Stimulated activated CD4-positive, alpha-beta T cell treated with anti-CD3 and anti-CD28 coated beads, Interleukin-4, amount 100 ng/mL, for 1 hour (primary cell): ENCODE measurements at places on chromosomes 2 and 18.
A peak's percentile ranks its signal among the peaks of the same experiment; 100 is the strongest.

DNA sequence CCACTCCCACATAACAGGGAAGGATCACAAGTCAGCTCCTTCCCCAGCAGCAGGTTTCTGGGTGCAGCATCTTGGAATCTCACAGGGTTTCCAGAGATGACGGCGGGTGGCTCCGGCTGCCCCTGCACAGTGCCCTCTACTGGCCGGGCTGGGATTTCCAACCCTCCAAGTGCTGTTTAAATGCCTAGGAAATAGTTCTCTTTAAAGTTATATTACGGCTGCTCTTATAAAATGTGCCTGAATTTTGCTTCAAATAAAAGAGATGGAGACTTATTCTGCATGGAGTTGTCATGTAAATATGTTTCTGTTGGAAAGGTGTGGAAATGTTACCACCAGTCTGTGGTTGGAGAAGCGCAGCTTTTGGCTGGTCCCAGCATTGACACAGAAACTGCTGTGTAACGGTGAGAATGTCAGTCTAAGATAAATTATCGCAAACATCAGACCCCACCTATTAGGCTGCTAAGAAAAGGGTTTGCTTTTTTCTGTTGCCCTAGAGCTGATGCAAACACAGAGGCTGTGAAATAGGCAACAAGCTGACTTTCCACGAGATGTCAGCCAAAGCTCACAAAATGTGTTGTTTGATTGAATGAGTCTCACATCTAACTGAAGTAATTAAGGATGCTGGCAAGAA is 3.3 kb upstream of the HJURP start:
- DNase-seq: peak; percentile 62

- DNase-seq: no peak
Measured at GRCh38 chr2:120303177-120303576, 42.8 kb upstream of the INHBB start.

GRCh38 chr18:5606951-5607350 is 63.2 kb upstream of the EPB41L3 start:
- no peak for DNase-seq

DNA sequence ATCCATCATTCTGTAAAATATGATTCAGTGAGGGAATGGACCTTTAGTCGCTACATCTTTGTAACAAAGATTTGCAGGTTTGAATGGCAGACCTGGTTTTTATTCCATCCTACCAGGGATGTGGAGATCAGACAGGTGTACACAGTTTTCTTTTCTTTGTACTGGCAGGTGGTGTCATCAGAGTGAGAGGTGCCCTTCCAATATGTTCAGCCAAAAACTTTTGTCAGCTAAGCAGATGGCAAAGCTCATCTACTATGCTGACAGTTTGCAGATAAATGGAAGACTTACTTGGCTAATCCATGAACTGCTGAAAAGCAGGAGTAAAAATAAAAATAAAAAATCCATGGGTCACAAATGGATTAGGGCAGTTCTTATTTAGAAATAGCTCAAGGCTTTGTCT is 185.5 kb upstream of the DOK6 start:
- no peak for DNase-seq

GRCh38 chr18:50027996-50028395 is 167.0 kb downstream of the MYO5B start:
- no peak for DNase-seq

GRCh38 chr2:239109041-239109927 is 261.4 kb downstream of the TWIST2 start:
- no peak for DNase-seq
